ENCODE measurements at places on chromosomes 5 and 9.
A peak's percentile ranks its signal among the peaks of the same experiment; 100 is the strongest.

GRCh38 chr5:55345327-55345726, 37.5 kb downstream of the MTREX start:
- no peak for DNase-seq

DNA sequence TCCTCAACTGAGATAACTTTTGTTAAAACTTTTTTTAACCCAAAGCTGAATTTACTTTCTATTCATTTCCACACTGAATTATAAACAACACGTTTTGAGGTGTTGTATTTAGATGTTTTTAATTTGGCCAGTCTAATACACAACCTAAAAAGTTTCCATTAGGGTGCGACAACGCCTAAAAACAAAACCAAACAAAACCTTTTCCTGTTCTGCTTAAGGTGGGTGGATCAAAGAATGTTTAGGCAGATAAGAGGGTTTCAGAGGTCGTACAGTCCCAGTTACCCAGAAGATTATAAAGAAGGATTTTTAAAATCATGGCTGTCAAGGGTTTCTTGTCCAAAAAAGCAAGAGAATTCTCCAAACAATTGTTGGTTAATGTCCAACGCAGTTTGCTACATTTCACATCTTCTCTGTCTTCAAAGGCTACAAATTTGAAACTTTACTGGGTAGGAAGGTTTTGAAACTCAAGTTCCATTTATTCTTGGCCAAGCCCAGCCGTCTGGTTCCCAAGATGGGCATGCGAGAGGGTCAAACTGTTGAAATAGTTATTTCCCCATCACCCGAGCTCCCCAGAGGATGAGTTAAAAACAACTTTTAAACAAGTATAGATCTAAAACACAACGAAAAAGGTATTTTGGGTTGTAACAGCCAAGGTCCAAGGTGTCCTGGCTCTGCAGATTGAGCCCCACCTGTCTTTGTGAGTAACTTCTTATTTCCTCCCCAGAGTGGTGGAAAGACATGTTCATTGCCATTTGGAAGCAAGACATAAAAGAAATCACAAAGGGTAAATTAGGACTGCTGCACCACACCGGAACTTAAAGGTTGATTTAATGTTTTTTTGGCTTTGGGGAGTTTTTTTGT, 122.8 kb upstream of the MAP3K1 start:
- DNase-seq: no peak

DNA sequence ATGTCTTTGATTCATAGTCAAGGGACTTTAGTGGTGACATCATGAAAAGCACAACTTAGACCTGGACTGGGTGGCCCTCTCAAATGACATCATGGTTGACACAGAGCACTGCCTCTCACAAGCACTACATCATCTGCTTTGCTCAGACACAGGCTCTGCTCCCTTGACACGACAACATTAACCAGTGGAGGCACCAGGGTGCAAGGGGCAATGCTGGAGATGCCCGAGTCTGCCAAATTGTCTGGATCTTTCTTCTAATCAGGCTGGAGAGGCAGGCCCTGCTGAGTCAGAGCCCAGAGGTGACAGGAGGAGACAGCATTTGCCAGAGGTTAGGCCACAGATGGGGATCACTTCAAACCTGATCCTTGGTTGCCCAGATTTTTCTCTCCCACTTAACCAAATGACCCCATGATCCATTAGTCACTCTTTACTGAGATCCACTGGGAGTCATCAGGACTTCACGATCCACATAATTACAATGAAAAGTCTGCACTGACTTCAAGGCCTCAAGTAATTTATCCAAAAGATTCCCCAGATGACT, 174.4 kb downstream of the SLIT3 start:
- DNase-seq: no peak

DNA sequence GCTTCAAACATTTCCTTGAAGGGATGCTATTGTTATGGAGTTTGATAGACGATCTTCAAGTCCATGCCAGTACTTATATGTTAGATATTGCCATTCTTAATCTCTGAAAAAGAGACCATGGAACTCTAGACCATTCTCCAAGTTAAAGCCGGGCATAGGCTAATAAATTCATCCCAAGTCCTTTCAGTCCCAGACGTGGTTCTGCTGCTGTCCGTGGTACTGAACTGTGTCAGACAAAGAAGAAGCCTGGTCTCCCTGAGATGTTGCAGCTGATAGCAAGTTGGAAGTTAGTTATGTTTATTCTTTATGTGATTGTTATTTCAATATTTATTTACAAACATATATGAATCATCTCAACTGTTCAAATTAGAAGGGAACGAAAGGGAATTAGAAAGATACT, 158.7 kb downstream of the NMUR2 start:
- peak; percentile 12 for DNase-seq

GRCh38 chr5:125112196-125112595, 365.8 kb upstream of the ZNF608 start:
- no peak for DNase-seq

DNA sequence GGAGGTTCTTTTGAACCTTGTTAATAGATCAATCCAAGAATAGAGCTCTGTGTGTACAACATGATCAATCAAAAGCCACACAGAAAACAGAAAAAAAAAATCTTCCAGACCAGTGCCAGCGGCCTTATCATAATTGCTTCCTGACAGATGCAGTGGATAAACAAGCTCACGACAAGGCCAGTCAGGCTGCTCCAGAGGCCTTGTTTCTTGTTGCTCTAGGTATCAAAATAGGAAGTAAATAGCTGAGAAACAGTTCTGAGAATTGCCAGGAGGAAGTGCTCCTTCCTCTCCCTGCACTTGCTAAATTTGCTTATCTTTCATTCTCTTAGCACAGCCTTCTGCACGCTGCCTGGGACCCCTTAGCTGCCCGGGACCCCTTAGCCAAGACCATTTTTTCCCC, 199.0 kb upstream of the TARS1 start:
- DNase-seq: no peak

DNA sequence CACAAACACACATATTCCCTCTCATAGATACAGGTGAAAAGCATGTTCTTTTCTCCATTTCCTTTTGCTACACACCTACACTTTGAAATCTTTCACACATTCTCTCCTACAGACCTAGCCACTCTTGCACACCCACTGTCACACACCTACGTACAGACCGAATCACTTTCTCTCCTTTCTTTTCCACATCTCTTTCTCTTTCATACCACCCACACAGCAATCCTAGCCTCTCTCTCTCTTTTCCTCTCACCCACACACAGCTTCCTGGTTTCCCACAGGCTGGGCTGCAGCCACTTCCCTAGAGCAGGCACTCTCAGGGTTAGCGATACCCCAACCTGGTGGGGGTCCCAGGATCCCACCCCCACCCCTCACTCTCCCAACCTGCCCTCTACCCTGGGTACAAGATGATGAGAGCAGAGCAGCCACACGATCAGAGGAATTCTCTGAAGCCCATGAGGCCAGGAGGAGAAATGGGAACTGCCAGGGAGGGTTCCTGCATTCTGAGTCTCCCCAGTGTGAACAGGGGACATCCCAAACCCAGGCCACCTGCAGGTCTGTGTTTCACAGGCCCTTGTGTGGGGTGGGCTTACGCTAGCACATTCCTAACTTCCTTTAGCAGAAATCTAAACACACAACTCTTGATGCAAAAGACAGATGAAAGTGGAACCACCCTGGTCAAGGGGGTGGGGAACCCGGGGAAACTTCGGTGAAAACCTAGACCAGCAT, 17.1 kb upstream of the SYNPO start:
- DNase-seq: no peak

- no peak for DNase-seq
These were observed 490.8 kb upstream of the ST8SIA4 start for GRCh38 chr5:101393795-101394450.

DNA sequence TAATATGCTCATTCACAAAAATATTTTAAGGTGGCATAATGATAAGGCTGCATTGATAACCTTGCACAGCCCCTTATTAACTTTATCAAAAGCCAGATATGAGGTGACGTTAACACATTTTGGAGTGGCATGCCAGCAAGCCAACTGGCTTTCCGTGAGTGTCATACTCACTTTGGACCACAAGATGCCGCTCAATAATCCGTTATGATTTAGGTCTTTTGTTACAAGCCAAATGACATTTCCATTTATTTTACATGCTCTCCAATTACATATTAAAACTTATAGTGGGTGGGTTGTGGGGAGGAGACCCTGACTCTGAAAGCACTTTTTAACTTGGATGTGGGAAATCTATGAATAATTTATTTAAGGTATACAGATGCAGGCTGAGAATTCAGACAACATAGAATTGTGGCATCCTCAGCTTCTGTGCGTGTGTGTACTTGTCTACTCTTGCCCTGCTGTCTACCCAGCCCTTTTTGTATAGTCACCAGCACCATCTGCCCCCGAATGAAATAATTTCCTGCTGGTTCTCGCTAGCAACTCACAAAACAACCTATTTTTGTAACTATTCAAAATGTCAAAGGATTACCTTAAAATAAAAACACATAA, 305.1 kb downstream of the PSAT1 start:
- DNase-seq: peak; percentile 50

- no peak for DNase-seq
These were observed 1331.0 kb upstream of the CDH9 start for GRCh38 chr5:28369418-28369817.

DNA sequence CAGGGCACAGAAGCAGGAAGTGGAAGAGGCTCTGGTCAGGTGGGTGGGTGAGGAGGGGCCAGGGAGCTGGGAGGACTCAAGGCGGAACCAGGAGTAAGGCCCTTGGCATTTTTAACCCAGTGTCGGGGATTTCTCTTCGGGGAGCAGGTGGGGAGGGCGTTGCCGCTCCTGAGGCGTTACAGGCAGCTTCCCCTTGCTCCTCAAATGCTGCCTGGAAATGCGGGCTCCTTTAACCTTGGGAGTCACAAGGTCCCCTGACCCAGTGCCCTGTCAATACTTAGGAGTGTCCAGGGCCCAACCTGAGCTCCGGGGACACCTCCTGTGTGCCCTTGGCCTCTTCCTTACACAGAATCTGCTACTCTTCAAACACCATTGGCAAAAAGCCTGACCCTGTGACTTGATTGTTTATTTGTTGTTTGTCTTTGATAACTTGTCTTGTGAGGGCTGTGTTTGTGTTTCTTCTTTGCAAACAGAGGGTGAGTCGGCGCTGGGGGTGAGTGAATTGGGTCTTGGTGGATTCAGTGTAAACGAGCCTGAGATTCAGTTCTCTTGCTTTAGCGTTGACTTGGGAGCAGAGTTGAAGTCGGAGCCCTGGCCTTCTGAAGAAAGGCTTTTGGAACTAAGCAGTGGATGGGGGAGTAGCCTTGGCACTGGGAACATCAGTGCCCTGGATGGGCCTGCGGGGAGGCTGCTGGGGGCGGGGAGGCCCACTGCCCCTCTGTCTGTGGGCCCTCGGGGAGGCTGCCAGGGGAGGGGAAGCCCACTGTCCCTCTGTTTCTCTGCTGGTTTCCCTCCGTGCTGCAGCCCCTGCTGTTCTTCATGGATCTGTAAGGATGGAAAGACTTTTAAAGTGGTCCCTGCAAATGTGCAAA, 300.7 kb upstream of the IRX4 start:
- no peak for DNase-seq

DNA sequence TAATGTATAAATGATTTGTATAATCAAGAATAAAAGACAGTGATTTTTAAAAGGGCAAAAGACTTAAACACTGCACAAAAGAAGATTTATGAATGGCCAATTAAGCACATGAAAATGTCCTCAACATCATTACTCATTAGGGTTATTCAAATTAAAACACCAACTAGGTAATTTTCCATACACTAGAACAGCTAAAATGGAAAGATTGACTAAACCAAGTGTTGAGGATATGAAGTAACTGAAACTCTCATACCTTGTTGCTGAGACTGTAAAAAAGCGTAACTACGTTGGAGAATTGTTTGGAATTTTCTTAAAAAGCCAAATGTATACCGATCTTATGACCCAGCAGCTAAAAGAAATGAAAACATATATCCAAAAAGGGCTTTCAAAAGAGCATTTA, 144.9 kb downstream of the SGCD start:
- DNase-seq: no peak

DNA sequence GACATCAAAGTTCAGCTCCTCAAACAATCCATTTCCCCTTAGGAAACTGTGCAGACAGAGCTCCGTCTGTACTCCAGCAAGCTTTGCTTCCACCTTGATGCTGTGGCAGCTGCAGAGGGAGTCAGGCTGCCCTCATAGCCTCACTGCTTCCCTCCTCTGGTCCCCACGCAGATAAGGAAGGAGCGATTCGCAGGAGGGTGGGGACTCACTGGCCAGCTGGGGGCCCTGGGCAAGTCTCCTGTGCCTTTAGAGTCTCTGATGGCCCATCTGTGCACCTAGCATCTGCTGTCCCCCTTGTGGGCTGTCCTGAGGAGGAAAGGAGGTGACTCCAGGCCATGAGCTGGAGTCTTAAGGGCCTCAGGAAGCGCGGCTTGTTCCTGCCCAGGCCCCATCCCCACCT, 121.5 kb downstream of the ENTREP1 start:
- DNase-seq: no peak

- no peak for DNase-seq
These were observed 3.8 kb upstream of the STPG3 start for GRCh38 chr9:137247135-137247915.

- peak; percentile 89 for DNase-seq
These were observed 177.0 kb downstream of the FGF18 start for GRCh38 chr5:171596391-171596878.

GRCh38 chr5:158545949-158546530, 553.7 kb downstream of the EBF1 start:
- no peak for DNase-seq

GRCh38 chr5:14355391-14355790, 212.2 kb downstream of the TRIO start:
- DNase-seq: no peak

DNA sequence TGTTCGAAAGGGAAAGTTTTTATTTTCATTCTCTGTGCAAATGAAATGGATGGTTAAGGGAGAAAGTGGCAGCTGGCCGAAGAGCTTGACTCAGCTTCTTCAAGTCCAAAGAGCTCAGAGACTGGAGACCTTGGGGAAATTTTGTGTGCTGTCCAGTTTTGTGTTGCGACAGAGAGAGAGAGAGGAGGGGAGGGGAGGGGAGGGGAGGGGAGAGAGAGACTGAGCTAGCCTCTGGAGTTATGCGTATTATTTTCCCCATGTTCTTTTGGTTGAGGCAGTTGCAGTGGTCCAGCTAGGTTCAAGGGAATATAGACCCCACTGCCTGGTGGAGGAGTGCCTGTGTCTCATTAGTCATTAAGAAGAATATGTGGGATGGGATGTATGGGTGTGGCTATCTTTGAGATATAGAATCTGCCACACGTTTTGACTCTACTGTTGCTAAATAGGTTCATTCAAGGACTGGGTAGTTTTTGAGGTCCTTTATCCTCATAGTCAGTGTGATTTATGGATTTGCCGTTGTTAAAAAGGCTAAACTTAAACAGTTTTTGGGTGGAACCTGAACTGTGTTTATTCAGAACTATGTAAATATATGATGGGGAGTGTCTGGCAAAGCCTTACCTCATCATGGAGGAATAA, 69.7 kb downstream of the ARHGAP26 start:
- no peak for DNase-seq

GRCh38 chr5:58582019-58582802, 664 bp upstream of the RAB3C start:
- no peak for DNase-seq

GRCh38 chr5:137564398-137564961, 65.4 kb upstream of the SPOCK1 start:
- DNase-seq: no peak

DNA sequence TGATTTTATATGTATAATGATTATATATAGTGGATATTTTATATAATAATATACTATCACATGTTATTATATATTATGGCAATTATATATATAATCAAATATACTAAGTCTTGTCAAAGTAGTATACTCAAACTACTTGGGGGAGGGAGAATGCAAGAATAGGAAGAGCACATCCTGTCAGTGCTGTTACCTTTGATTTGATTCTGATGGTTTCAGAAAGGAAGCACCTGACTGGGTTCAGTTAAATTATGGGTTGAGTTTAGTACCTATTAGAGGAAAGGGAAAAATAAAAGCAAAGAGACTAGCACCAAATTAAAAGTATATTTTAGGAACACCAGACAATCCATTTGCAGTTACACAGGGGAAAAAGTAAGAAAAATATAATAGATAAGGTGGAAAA, 107.6 kb downstream of the GRIA1 start:
- no peak for DNase-seq
